ENCODE measurements at places on chromosomes 5 and 9.
A peak's percentile ranks its signal among the peaks of the same experiment; 100 is the strongest.

- DNase-seq = no peak
Measured at GRCh38 chr9:71916834-71917534, 5.5 kb downstream of the C9orf85 start.

DNA sequence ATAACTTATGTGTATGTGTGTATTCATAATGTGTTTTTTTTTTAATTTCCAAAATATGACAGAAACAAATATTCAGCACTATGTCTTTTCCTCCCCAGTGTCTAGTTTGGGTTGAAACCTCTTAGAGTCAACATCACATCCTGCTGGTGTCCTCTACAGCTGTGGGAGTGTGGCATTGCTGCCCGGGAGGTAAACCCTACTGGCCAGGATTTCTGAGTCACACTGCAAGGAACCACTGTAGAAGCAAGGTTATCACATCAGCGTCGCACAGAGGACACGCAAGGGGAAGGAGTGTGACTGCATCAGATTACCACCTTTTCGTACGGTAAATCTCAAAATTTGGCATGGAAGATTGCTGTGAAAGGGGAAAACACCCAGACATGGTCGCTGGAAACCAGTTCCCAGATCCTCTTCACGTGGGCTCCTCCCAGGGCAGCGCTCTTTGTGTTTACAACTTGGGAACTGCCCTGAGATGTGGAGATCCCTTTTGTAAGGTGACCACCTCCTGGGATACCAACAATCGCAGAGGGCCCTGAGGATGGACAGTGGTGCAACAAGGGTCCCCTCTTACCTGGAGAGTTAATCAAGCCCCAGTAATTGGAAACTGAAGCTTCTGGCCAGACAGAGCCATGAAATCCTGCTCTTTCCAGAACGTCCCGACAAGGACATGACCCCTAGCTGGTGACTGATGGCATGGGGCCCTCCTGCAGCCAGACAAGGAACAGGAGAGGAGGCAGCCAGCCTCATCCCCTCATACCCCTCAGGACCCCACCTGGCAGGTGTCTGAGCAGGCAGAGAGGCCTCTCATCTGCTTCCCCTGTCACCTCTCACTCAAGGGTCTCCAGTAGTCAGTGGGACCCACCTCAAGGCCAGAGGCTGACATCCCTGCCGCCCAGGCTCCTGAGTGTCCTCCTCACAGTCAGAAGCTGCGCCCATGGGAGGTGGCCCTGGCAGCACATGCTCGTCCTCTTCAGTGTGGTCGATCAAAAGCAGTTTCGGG is 194.7 kb downstream of the MED10 start:
- DNase-seq = no peak

- DNase-seq = no peak
Measured at GRCh38 chr5:179089502-179089901, 29.3 kb downstream of the ZNF354C start.

GRCh38 chr5:2187156-2187555 is 304.4 kb upstream of the IRX4 start:
- DNase-seq = no peak

DNA sequence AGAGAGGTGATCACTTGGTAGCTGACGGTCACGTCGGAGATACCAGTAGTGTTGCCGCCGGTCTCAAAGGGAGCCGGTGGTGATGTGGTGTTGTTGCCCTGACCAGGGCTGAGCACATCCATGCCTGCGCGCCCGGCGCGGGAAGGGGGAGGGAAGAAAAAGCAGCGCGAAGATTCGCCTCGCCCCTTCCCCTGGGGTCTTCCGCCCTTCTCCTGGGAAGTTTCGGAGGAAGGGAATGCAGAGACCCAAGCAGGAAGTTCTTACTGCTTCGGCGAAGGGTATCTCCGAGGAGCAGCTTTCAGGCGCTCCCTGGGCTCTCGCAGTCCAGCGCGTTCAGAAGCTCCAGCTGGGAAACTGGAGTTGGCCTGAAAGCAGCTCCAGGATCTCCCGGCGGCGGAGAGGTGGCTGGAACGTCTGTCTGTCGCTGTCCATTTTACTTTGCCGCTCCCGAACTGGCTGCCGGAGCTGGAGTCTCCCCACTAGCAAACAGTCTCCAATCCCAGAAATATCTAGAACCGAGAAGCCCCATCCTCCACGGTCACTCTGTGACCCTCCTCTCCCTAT is 565 bp downstream of the HTR1A start:
- DNase-seq = no peak

DNA sequence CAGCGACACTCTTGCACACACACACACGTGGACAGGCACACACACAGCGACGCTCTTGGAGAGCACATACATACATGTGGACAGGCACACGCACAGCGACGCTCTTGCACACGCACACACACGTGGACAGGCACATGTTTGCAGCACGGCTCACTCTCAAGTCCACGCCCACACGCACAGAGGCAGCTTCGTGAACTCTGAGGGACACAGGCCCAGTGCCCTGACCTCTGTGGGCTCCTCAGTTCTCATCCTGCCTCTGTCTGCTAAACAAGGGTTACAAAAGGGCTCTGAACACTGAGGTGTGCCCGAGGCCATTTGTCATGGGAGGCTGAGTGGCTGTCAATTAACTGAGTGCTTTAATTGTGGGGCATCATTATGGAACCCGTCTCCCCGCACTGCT is 558.8 kb upstream of the ADAMTS16 start:
- no peak for DNase-seq

- no peak for DNase-seq
Measured at GRCh38 chr5:83197326-83197967, 120.1 kb downstream of the XRCC4 start.

DNA sequence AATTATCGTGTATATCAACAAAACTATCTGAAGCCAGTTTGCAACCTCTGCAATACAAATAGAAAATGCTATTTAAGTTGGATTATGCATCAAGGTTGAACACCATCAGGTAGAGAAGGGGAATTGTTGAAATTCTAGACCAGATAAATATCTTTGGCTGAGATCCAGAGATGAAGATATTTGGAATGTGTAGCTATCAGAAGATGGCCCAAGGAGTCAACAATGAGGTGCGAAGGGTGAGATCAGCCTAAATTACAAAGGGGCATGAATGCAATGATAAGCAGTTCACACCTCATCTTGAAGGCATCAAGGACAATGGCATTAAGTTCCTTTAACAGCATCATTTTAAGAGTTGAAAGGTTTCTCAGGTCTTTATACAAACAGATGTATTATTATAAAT is 572.1 kb upstream of the DMAC1 start:
- no peak for DNase-seq

GRCh38 chr9:19026375-19026774 is 6.6 kb downstream of the SAXO1 start:
- DNase-seq = no peak

GRCh38 chr9:114775981-114776380 is 29.9 kb downstream of the TNFSF15 start:
- no peak for DNase-seq

DNA sequence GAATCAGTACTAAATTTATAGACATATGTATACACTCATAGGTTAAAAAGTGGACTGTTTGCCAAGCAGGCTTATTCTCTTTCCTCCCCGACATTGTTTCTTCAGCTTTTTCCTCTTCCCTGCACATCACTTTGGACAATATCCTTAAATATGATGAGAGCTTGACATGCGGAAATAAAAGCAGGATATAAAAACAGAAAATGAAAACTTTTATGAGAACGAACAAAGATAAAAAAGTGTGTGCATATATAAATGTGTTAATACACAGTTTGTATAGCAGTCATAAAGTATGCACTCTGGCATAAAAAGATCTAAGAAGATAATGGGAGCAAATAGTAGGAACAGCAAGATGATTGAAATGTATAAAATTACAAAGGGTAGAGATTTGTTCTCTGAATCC is 86.4 kb upstream of the IFNE start:
- DNase-seq = no peak

DNA sequence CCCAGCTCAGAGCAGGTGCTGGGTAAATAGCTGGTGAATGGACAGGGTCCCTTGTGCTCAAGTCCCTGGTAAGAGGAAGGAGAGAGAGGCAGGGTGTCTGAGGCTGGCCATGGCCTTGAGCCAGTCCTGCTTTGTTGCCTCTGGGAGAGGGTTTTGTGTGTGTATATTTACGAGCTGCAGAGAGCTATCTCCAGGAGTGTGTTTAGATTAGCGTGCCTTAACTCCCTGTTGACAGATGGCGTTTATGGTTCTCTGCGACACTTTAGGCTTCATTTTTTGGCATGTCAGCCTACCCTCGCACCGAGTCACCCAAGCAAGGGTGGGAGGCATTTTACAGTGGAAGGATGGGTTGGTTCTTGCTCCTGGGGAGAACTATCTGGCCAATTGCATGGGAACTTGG is 22.2 kb downstream of the HMCN2 start:
- no peak for DNase-seq

DNA sequence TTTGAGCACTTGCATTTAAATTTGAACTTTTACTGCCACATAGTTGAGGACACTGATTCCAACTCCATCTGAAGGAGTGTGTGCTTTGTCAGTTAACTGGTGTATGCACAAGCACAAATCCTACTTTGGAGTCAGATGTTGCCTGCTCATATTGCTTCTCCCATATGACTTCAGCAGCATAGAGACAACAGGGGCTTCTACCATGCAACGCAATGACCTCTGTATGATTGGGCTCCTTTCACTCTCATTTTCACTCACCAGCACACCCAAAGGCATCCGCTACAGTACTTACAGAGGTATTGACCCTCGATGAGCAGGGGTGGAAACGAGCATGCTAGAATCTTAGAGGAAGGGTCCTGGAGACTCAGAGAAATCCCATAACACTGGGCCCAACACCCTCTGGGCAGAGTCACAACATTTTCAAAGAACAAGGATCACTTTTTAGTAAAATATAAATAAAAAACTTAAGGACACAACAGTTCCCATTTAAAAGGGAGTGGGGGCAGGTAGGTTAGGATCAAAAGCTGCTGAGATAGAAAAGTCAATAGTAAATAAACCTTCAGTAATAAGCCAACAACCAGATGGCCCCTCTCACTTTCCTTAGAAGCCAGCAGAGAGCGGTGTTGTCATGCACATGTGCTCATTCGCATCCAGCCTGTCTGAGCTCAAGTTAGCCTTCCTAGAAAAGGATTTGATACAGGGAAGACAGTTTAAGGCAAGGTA is 203.8 kb downstream of the SNCAIP start:
- no peak for DNase-seq

- no peak for DNase-seq
Measured at GRCh38 chr9:114367772-114368569, 19.8 kb downstream of the AKNA start.

GRCh38 chr5:1724822-1725602 is 74.6 kb downstream of the MRPL36 start:
- peak; percentile 22 for DNase-seq

DNA sequence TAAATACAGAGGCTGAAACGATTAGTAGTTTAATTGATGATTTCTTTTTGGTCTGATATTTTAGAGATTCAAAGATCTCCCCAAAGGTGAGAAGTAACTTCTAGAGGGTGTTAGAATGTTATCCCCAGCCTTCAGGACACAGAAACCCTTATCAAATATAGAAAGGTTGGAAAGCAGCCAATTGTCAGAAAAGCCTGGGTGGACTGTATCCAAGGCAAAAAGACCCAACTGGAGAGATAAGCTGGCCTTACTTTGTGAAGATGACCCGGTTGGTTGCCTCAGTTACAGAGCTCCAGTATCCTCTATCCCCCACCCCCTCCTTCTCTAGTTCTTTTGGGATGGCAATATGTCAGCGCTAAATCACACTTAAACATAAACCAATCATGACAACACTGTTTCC is 75.7 kb downstream of the GCNT4 start:
- DNase-seq = no peak

DNA sequence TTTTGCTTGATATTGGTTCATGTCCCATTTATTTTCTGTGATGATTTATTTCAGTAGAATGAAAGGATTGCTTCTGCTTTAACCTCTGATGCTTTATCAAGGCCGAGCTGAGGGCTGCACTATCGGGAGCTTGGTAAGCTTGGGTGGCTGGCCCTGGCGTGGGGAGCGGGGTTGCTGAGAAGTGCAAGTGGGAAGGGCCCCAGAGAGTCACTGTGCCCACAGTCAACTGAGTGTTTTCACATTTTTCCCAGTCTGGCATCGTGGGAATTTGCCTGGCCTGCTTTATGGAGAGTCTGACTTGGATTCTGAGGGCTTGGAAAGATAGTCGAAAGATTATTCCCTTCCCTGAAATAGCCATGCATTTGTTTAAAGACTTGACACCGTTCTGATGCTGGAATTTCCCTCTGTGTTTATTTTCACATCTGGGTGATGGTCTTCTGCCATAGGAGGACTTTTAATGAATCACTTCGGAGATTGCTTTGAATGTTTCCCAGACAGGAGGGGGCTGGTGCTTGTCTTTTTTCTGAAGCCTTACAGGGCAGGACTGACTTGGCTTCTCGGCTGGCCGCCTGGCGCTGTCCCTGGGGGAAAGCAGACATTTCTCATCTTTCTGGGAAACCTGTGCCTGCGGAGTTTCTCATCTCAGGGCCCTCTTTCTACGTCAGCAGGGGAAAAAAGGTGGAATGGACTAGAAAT is 139.0 kb downstream of the BOD1 start:
- DNase-seq = no peak

DNA sequence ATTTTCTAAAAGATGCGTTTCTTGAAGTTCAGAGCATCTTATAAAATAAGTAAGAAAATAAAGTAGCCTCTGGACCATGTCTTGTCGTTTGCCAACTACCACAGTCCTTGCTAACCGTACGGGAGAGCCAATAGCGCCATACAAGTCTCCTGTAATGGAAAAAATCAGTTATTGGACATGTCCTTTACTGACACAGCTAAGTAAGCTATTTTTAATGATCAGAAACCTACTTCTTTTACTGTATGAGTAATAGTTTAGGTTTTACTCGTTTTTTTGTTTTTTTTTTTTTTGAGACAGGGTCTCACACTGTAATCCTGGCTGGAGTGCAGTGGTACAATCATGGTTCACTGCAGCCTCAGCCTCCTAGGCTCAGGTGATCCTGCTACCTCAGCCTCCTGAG is 37.7 kb upstream of the RAPGEF6 start:
- no peak for DNase-seq

DNA sequence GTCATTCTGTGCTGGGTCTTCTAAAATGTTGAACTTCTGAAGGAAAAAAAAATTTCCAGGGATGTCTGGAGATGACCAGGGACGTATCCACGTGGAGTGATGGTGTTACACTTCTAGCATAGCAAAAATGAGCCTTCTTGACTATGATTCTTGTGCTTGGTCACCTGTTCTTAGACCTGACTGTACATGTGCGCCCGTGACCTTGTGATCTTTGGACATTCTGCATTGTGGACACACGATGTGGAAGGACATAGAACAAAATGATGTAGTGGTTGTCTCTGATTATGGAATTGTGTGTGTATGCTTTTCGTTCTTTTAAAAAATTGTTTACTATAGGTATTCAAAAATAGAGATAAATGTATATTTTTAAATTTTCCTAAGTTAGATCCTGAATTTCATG is 61.0 kb downstream of the SNX30 start:
- DNase-seq = no peak

GRCh38 chr9:95458666-95459065 is 58.1 kb downstream of the PTCH1 start:
- no peak for DNase-seq

- DNase-seq = no peak
Measured at GRCh38 chr5:29697785-29698414, 1495.6 kb upstream of the CDH6 start.

- no peak for DNase-seq
Measured at GRCh38 chr9:1580215-1580614, 434.9 kb upstream of the SMARCA2 start.

- no peak for DNase-seq
Measured at GRCh38 chr5:53303105-53303504, 177.3 kb upstream of the FST start.

GRCh38 chr5:68192679-68193060 is 22.9 kb upstream of the PIK3R1 start:
- DNase-seq = no peak
